Breast epithelium (tissue), 4 donors: ENCODE measurements at places on chromosomes 12 and 14. TPM values are rescaled to one million over a fixed set of nuclear protein-coding genes. Genes with fewer than 3 reads are reported as not detected.

GRCh38 chr14:95686935-95687334 is 709 bp downstream of the TCL1B start:
- DNase-seq, result no peak
- no peaks in the 10 kb centered on the region for H3K36me3 ChIP-seq
- peaks cover 19% of the 10 kb centered on the region for H3K27me3 ChIP-seq
- no peak overlapping the region for H3K27ac ChIP-seq
- H3K4me1 ChIP-seq, result no peaks in the 10 kb centered on the region

DNA sequence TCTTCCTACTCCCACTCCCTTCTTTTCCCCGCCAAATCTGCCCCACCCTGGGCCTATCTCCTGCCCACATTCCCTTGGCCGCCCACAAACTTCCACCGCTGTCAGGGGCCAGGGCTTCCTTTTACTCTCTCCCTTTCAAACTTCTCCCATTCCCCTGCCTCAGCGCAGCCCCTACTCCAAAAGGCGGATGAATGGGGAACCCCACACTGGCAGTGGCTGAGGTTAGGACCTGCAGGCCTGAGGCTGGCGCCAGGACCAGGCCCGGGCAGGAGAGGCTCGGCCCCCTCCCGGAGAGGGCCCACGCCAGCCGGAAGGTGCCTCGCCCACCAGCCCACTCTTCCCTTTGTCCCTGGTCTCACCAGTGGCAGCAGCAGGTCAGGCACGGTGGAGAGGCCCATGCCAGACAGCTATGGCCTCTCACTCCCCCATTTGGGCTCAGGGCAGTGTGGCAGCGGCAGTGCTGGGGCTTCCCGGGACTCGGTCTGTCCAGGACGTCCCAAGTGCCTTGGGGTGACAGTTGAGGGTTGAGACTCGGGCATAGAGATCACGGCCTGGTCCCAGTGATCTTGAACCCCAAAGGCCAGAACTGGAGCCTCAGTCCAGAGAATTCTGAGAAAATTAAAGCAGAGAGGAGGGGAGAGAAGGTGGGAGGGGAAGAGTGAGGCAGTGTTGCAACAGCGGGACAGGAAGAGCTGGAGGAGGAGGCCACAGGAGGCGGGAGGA is at the start of gene TNFRSF1A:
Gene TNFRSF1A, minus strand, starts transcription at position 660 of the 723 bp plus-strand sequence. Its CDS starts 262 bp downstream, at position 398.
- peak within 1 kb of the TSS; percentile 91 for H3K4me3 ChIP-seq
- H3K27me3 ChIP-seq, result no peaks in the 10 kb centered on the region
- H3K36me3 ChIP-seq, result no peaks in the 10 kb centered on the region
- no peak for DNase-seq
- peaks cover 16% of the 10 kb centered on the region for H3K4me1 ChIP-seq
- peak within 1 kb of the TSS; percentile 99 for H3K27ac ChIP-seq

GRCh38 chr12:113479216-113479589 is 7.5 kb upstream of the LHX5 start:
- H3K4me3 ChIP-seq, result no peak overlapping the region
- no peaks in the 10 kb centered on the region for H3K4me1 ChIP-seq
- no peak overlapping the region for H3K27ac ChIP-seq
- no peak for DNase-seq
- H3K36me3 ChIP-seq, result no peaks in the 10 kb centered on the region
- peaks cover 97% of the 10 kb centered on the region for H3K27me3 ChIP-seq

DNA sequence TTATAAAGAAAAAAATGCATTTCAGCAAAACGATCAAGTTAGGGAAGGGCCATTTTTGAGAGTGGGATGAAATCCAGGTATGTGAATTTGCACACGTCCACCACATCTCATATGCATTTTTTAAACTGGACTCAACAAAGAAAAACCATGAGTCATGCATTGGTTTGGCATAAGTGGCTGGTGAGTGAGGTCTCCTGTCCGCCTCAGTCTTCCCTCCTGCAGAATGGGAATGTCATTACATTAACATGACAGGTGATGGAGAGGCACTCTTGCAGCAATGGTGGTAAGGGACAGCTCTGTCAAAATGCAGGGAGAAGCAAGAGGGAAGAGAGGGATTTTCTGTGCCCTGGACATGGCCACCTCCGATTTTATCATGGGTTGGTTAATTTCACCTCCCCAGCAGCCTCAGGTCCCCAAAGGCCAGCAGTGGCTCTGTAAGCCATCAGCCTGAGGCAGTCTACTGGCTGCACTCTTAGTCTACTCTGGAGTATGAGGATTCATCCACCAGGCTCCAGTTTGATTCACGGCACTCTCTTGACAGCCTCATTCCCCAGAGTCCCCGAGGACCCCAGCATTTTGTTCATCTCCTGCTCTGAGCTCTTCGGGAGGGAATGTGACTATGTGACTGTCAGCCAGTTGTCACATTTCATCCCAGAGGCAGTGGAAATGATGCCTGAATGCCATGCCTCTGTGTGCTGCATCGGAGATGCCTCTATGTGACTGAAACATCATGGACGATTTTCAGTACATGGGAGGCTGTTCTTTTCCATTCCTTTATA is 17.1 kb upstream of the PWP1 start:
- H3K27me3 ChIP-seq, result peaks cover 20% of the 10 kb centered on the region
- DNase-seq, result no peak
- H3K4me3 ChIP-seq, result no peak overlapping the region
- H3K27ac ChIP-seq, result no peak overlapping the region
- no peaks in the 10 kb centered on the region for H3K36me3 ChIP-seq
- H3K4me1 ChIP-seq, result no peaks in the 10 kb centered on the region

- H3K27ac ChIP-seq, result no peak overlapping the region
- H3K4me3 ChIP-seq, result no peak overlapping the region
- no peaks in the 10 kb centered on the region for H3K36me3 ChIP-seq
Measured at GRCh38 chr12:101863981-101864380, 13.4 kb upstream of the DRAM1 start.

GRCh38 chr14:99118946-99119345 is 153.1 kb downstream of the BCL11B start:
- H3K27ac ChIP-seq, result no peak overlapping the region
- no peak overlapping the region for H3K4me3 ChIP-seq
- no peak for DNase-seq
- H3K4me1 ChIP-seq, result no peaks in the 10 kb centered on the region
- peaks cover 38% of the 10 kb centered on the region for H3K27me3 ChIP-seq
- H3K36me3 ChIP-seq, result no peaks in the 10 kb centered on the region

DNA sequence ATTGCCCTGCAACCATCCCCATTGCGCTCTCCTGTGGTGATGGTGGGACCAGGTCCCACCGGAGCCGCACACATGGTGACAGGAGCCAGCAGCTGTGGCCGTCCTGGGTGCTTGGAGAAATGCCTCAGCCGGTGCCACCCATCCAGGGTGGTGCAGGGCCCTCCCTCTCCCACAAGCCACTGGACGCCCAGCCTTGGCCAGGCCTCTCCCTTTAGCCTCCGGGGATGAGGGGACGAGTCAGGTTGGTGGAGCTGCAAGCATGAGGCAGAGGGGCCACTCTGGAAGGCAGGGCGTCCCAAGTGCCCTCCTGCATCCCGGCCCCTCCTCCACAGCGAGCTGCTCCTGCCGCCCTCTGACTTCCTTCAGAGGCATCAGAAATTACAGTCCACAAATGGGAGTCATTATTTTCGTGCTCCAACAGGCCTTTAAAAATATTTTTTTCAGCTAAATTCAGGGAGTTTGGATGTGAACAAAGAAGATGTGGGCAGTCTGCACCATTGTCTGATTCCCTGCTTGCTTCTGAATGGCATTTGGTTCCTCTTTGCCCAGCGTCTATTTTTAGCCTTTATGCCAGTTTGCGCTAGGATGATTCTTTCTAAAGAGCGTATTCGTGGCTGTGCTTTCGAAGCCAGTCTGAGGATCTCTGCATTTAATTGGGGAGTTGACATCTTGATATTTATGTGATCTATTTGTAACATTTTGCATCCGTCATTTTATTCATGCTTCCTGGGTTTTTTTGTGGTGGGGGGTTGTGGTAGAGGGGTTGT is 189.4 kb downstream of the ADGRD1 start:
- no peaks in the 10 kb centered on the region for H3K36me3 ChIP-seq
- no peaks in the 10 kb centered on the region for H3K4me1 ChIP-seq
- H3K27me3 ChIP-seq, result peaks cover 8% of the 10 kb centered on the region
- no peak overlapping the region for H3K4me3 ChIP-seq
- no peak for DNase-seq

- no peak overlapping the region for H3K27ac ChIP-seq
- no peaks in the 10 kb centered on the region for H3K4me1 ChIP-seq
- H3K36me3 ChIP-seq, result no peaks in the 10 kb centered on the region
- H3K4me3 ChIP-seq, result no peak overlapping the region
- DNase-seq, result no peak
- no peaks in the 10 kb centered on the region for H3K27me3 ChIP-seq
Measured at GRCh38 chr12:25063873-25064628, 115.2 kb upstream of the BCAT1 start.

DNA sequence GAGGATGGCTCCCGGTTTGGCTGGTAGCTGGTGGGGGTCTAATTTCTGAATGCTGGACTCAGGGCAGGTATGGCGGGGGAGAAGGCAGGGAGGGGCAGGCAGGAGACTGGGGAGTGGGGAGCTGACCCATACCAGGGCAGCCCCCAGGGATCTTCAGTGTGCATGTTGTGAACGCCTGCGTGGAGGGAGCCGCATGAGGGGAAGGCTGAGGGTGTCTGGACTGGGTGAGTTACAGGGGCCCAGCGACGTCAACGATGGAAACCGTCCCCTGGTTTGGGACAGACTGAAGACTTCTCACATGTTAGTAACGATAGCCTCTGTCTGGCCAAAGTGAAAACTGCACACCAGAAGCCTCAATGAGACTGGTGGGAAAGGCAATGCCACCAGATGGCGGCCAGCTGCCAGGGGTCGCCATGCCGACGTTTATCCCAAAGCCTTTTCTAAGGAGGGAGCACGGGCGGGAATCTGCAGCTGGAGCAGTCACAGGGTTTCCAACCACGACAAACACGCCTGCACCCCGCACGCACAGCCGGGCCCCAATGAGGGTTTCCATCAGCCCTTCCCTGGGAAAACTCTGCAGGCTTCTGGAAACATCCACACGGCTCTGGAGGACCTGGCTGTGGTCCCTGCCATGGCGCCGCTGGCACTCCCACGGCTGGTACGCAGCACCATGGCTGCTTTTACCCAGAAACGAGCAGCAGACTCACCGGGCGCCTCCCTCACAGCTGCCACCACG is 14.0 kb downstream of the PGAM5 start:
- H3K4me1 ChIP-seq, result no peaks in the 10 kb centered on the region
- H3K36me3 ChIP-seq, result no peaks in the 10 kb centered on the region
- no peak for DNase-seq
- no peaks in the 10 kb centered on the region for H3K27me3 ChIP-seq
- no peak overlapping the region for H3K27ac ChIP-seq

- H3K4me1 ChIP-seq, result no peaks in the 10 kb centered on the region
- DNase-seq, result no peak
- no peaks in the 10 kb centered on the region for H3K27me3 ChIP-seq
- no peaks in the 10 kb centered on the region for H3K36me3 ChIP-seq
Measured at GRCh38 chr12:17035372-17035771, 429.4 kb upstream of the LMO3 start.

- H3K27me3 ChIP-seq, result no peaks in the 10 kb centered on the region
- no peak overlapping the region for H3K4me3 ChIP-seq
- no peaks in the 10 kb centered on the region for H3K36me3 ChIP-seq
- no peak for DNase-seq
Measured at GRCh38 chr12:27785882-27786570, 6.0 kb upstream of the MANSC4 start.

GRCh38 chr14:104892531-104893434 is 27.7 kb downstream of the CEP170B start:
- H3K27me3 ChIP-seq, result no peaks in the 10 kb centered on the region
- H3K4me1 ChIP-seq, result no peaks in the 10 kb centered on the region
- no peaks in the 10 kb centered on the region for H3K36me3 ChIP-seq

DNA sequence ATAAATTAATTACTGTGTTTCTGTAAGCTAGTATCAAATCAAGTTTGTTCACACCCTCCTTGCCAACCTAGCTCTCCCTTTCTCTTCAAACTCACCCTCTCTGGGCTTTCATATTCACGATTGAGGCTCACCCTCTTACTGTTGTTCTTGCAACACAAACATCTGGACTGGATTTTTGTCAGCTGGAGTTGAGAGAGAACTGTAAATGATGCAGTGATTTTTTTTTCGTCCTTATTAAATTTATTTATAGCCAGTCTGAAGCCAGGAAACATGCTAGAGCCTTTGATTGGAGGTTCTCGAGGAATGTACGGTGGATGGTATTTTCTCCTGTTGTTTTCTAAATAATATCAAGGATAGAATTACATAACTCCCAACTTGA is 485.1 kb downstream of the ZFP36L1 start:
- H3K27ac ChIP-seq, result peak overlapping the region; percentile 80
- H3K4me1 ChIP-seq, result peaks cover 4% of the 10 kb centered on the region
- no peak overlapping the region for H3K4me3 ChIP-seq
- no peak for DNase-seq
- H3K27me3 ChIP-seq, result no peaks in the 10 kb centered on the region
- no peaks in the 10 kb centered on the region for H3K36me3 ChIP-seq

GRCh38 chr12:110656071-110656655 is 32.8 kb downstream of the HVCN1 start:
- DNase-seq, result no peak
- no peaks in the 10 kb centered on the region for H3K27me3 ChIP-seq
- no peak overlapping the region for H3K27ac ChIP-seq
- no peaks in the 10 kb centered on the region for H3K36me3 ChIP-seq
- no peak overlapping the region for H3K4me3 ChIP-seq
- H3K4me1 ChIP-seq, result no peaks in the 10 kb centered on the region

- no peaks in the 10 kb centered on the region for H3K4me1 ChIP-seq
- peak within 1 kb of the TSS; percentile 98 for H3K27ac ChIP-seq
- no peaks in the 10 kb centered on the region for H3K27me3 ChIP-seq
Measured at GRCh38 chr14:35826218-35826951, at the start of gene BRMS1L. Gene BRMS1L (plus strand): TSS chr14:35826338. CDS start chr14:35826517, 179 bp downstream.

DNA sequence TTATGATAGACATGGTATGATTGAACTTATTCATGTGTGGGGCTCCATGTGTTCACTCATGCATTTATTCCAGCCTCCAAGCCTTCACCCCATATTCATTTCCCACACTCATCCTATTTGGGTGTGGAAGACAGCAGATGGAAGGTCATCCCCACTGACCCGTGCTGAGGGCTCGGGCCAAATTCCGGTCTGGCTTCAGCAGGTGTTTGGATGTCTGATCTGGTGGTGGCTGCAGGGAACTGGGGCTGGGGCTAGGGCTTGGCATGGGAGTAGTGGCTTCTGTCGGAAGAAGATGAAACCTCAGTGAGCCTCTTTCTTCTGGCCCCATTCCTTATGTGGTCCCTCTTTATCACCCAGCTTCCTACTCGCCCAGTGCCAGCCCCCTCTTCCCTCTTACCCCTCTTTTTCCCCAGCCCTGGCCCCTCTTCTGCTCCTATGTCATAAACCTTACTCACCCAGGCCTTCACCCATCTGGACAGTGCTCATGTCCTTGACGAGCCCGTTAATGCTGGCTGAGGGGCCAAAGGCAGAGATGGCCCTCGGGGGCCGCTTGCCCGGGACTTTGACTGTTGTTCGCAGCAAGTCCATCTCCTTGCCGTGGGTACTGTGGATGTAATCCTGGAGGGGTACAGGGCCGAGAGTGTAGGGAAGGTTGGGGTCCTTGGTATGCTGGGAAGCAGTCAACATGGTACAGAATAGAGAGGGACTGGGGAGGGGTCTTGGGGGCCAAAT is 8.0 kb downstream of the AGAP2 start:
- peaks cover 5% of the 10 kb centered on the region for H3K4me1 ChIP-seq
- H3K27me3 ChIP-seq, result peaks cover 5% of the 10 kb centered on the region
- no peak for DNase-seq
- H3K4me3 ChIP-seq, result no peak overlapping the region
- no peak overlapping the region for H3K27ac ChIP-seq
- no peaks in the 10 kb centered on the region for H3K36me3 ChIP-seq

FCF1 gene
- 33.8 TPM for total RNA-seq

DAO gene
- not detected for total RNA-seq

RNASE7 gene
- total RNA-seq, result 3.1 TPM

SMIM41 gene
- total RNA-seq, result not detected

IFT81 gene
- total RNA-seq, result 19.0 TPM

CCDC88C gene
- total RNA-seq, result 5.8 TPM

ABCD4 gene
- 57.0 TPM for total RNA-seq

GPR132 gene
- total RNA-seq, result 1.3 TPM

ANKS1B gene
- total RNA-seq, result 16.6 TPM

TAS2R7 gene
- total RNA-seq, result not detected

RPL10L gene
- total RNA-seq, result not detected

RBM25 gene
- 76.4 TPM for total RNA-seq
